ENCODE measurements at places on chromosomes 1 and 21. TPM values are rescaled to one million over a fixed set of nuclear protein-coding genes. Genes with fewer than 3 reads are reported as not detected.

The USH2A gene
- 0.05 TPM for total RNA-seq

DNA sequence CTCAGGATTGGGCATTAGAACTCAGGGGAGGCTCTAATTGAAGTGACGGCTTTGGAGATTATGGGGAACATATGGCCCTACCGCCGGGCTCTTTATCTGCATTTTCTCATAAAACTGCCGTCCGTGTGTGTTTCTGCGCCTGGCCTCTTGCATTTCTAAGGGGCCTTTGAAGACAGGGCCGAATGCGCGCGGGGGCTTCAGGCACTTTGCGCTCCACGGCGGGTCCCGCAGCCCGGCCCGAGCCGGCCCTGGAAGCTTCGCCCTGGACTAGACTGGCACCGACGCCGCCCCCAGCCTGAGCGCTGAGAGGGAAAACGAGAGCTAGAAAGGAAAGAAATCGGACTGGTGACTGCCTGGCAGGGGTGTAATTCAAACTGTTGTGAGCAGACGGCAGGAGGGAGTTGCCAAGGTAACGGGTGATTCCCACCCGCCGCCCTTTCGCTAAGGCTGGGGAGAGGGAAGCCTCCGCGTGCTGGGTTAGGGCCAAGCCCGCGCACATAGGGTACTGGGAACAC is 120.7 kb downstream of the LMX1A start:
- DNase-seq = no peak

- peak; percentile 57 for DNase-seq
Observed at GRCh38 chr1:68449901-68450300, at the start of gene RPE65. Gene RPE65 (minus strand): TSS chr1:68449954. CDS start chr1:68449905, 49 bp downstream.

GRCh38 chr1:230153641-230154296 is 86.7 kb downstream of the GALNT2 start:
- DNase-seq = peak; percentile 68

The VANGL1 gene
- 14.7 TPM for total RNA-seq

- no peak for DNase-seq
Observed at GRCh38 chr1:916173-917075, 7.3 kb upstream of the SAMD11 start.
